ENCODE measurements at places on chromosomes 2 and 18. TPM values are rescaled to one million over a fixed set of nuclear protein-coding genes. Genes with fewer than 3 reads are reported as not detected.

CCDC148 gene
- polyA plus RNA-seq = 7.2 TPM

ZNF804A gene
- 2.0 TPM for polyA plus RNA-seq

GRCh38 chr2:101064505-101064867 lies 62.4 kb downstream of the RPL31 start:
- DNase-seq = no peak

GRCh38 chr2:128779301-128780095 lies 460.8 kb upstream of the HS6ST1 start:
- no peak for DNase-seq

- DNase-seq = no peak
Observed at GRCh38 chr2:101815739-101816391, 118.4 kb downstream of the MAP4K4 start.

DNA sequence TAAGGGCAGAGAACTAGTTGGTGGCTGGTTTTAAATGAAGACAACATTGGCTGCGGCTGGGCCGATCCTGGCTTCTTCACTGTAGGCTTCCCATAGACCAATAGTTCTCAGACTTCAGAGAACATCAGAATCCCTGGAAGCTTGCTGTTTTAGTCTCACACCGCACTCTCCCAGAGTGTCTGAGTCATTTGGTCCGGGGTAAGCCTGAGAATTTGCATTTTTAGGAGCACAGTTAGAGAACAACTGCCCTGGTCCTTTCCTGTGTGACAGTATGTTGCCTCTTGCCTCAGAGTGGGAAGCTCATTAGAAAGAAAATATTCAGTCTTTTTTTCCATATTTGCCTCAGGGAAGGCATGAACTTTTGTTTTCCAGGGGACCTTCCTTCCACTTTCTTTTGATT lies 137.1 kb upstream of the GAREM1 start:
- no peak for DNase-seq

GRCh38 chr2:72130659-72131360 lies 16.9 kb downstream of the CYP26B1 start:
- DNase-seq = no peak

DNA sequence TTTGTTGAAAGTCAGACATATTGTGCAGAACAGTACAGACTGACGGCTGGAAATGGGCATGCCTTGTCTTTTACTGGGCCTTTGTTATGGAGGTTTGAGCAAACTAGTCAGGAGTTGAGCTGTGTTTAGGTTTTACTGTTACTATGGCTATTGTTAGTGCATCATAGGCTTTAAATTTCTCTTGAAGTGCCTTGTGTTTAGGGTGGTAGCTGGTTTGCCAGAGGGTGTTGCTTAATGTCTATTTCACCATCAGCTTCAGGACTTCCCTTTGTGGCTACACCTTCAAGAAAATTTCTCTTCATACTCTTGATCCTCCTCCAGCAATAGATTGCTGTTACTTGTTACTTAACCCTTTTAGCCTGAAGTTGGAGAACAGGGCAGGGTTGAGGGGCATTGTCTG lies 104.6 kb downstream of the CAPN13 start:
- no peak for DNase-seq

DNA sequence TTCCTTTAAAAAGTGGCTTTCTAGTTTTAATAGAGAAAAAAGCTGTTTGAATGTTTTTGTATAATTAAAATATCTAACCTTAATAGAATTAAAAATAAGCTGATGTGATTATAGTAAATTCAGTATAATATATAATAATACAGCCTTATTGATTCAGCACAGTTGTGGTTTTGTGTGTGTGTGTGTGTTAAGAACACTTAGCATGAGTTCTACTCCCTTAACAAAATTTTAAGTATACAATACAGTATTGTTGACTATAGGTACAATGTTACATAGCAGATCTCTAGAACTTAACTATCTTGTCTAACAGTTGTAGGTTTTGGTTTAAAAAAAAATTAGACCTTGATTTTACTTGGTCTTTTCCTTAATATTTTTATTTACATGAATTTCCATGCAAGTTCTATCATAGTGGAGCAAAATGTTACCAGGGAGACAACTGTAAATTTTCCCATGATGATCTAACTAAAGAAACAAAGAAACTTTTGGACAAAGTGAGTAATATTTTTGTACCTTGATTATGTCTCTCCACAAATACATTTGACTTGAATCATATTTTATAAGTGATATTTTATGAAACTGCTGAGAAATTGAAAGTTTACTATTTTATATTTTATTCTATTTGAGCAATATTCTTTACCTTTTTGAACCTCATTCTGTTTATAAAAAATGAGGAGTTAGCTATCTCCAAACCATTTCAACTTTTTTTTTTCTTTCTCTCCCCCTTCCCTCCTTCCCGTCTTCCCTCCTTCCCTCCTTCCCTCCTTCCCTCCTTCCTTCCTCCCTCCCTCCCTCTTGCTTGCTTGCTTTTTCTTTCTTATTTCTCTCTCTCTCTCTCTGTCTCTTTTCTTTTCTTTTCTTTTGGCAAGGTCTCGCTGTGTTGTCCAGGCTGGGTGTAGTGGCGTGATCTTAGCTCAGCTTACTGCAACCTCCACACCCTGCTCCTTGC lies 46.3 kb downstream of the ZC3H6 start:
- no peak for DNase-seq

DNA sequence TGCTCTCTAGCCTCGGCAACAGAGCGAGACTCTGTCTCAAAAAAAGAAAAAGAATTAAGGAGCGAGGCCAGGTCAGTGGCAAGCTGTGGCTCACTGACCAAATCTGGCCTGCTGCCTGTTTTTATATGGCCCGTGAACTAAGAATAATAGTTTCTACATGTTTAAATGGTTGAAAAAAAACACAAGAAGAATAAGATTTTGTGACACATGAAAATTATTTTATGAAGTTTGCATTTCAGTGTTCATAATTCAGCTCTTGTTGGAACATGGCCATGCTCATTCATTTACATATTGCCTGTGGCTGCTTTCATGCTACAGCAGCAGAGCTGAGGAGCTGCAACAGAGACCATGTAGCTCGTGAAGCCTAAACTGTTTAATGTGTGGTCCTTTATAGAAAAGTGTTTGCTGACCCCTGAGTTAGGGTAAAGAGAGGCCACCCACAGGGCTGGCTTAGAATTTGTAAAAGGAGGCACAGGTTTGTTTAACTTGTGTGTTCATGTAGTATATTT lies 59.5 kb downstream of the MFSD6 start:
- no peak for DNase-seq

All from right renal pelvis (tissue), 4 donors.